NCI-H2227 treated with DMSO at 0.1 percent for 48 hours (cell line): ENCODE measurements at places on chromosomes 4 and X.

GRCh38 chr4:101993002-101993841 lies 202.7 kb downstream of the BANK1 start:
- no peak for DNase-seq

DNA sequence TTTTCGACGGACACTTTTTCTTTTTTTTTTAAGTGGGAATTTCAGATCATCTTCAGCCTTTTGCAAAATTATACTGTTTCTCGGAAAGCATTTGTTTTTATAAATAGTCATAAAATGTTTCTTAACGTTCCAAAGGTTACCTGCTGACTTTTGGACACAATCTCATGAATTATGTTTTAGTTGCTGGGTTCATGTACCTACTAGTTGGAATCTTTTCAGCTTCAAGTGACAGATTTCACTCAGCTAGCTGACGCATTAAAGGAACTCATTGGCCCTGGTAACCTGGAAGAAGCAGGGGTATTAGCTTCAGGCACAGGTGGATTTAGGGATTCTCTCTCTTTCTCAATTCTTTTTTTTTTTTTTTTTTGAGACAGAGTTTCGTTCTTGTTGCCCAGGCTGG lies 66.5 kb downstream of the TMEM131L start:
- no peak for DNase-seq

DNA sequence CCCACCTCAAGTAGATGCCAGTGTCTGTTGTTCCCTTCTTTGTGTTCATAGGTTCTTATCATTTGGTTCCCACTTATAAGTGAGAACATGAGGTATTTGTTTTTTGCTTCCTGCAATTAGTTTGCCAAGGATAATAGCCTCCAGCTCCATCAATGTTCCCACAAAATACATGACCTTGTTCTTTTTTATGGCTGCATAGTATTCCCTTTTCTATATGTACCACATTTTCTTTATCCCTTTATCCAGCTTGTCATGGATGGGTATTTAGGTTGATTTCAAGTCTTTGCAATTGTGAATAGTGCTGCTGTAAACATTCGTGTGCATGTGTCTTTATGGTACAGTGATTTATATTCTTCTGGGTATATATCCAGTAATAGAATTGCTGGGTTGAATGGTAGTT lies 138.4 kb downstream of the GLRA3 start:
- no peak for DNase-seq

- DNase-seq = no peak
Measured at GRCh38 chrX:22534643-22535042, 261.9 kb downstream of the CBLL2 start.

GRCh38 chrX:150790021-150790420 lies 96.8 kb downstream of the MTMR1 start:
- DNase-seq = no peak

- DNase-seq = no peak
Measured at GRCh38 chr4:2767705-2768074, 11.6 kb upstream of the TNIP2 start.

GRCh38 chr4:177555007-177555574 lies 112.9 kb upstream of the AGA start:
- DNase-seq = no peak

- peak; percentile 6 for DNase-seq
Measured at GRCh38 chrX:103248553-103248952, 6.4 kb downstream of the TCEAL8 start.

DNA sequence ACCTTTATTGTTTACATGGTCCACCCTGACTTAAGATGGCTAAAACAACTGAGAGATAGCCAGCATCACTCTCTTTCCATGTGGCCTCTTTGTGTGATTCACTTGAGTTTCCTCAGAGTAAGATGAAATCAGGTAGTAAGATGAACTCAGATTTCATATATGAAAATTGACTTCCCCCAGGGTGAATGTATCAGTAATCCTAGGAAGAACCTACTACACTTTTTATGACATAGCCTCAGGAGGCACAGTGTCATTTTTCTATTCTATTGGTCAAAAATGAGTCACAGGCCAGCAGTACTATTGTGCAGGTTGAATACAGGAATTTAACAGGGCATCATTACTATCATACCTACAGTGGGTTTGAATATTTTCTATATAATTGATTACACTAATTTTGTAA lies 14.6 kb upstream of the SULT1E1 start:
- no peak for DNase-seq

DNA sequence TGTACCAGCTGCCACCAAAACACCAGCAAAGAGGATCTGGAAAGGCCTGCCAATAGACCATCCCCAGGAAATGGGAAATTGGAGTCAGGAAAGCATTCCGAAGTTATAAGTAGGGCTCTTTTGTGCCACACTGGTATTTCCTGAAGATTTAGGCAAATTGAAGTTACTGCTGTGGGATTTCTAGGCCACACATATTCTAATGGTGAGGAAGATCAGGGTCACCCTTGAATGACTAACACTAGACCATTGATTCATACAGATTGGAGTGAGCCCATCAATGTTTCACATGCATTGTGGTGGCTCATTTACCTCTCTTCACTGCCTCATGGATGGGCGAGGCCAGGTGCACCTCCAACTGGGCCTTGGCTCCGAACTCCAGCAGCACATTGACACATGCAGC lies 22.6 kb downstream of the ASB11 start:
- DNase-seq = no peak

GRCh38 chrX:27591938-27592337 lies 1.8 kb downstream of the DCAF8L2 start:
- no peak for DNase-seq

- DNase-seq = no peak
Measured at GRCh38 chr4:38013461-38014366, 53.5 kb downstream of the PTTG2 start.

DNA sequence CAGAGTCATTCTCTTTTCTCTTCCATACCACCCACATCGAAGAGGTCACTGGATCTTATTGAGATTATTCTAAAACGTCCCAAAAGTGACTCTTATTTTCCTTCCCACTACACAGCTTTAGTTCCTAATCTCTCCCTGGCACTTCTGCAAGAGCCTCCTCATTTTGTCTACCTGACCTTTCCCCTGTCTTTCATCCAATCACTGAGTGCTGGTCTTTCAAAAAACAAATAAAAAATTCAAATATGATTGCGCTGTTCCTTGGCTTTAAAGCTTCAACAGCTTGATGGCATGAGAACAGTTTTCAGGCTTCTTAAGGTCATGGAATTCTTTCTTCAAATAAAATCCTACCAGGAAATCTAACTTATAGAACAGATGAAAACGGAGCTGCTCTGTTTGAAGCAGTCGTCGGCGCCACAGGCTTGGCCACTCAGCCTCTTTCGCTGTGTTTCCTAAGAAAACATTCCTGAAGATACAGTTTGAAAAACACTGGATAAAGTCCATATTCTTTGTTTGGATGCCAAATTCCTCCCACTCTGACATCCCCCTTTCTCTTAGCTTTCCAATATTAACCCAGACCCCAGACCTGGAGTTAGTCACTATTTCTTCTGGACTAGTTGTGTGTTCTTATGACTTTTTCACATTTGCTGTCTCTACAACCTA lies 12.5 kb downstream of the SYTL5 start:
- no peak for DNase-seq

DNA sequence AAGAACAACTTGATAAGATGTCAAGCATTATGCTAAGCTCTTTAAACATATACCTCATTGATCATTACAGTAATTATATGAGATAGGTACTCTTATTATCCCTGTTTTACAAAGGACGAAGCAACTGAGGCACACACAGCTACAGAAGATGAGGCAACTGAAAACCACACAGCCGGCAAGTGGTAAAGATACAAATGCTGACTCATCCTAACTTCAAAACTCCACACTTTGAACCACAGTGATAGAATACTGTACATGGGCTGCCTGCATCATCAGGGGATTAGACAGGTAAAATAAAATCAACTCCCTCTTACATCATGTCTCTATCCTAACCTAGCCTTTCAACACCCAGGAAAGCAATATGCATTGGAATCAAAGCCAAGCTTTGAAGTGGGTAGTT lies 47.8 kb downstream of the LHFPL1 start:
- DNase-seq = no peak

DNA sequence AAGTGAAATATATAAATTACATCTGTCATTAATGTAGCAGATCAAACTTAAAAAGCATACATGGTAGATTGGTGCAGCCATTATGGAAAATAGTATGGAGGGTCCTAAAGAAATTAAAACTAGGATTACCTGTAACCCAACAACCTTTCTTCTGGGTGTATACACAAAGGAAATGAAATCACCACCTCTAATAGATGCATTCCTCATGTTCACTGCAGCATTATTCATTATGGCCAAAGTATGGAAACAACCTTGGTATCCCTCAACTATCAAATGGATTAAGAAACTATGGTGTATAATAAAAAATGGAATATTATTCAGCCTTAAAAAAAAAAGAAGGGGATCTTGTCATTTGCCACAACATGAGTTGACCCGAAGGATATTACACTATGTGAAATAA lies 13.7 kb downstream of the WDFY3 start:
- no peak for DNase-seq
